ENCODE measurements at places on chromosomes 3 and 15.

DNA sequence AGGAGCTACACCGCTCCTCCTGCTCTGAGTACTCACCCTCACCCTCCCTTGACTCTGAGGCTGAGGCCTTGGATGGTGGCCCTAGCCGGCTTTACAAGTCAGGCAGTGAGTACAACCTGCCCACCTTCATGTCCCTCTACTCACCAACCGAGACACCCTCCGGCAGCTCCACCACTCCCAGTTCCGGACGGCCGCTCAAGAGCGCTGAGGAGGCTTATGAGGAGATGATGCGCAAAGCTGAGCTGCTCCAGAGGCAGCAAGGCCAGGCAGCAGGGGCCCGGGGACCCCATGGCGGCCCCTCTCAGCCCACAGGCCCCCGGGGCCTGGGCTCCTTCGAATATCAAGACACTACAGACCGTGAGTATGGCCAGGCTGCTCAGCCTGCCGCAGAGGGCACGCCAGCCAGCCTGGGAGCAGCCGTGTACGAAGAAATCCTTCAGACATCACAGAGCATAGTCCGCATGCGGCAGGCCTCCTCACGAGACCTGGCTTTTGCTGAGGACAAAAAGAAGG lies 21.2 kb upstream of the APEH start:
- no peak for DNase-seq

- no peak for DNase-seq
Observed at GRCh38 chr15:85616549-85617110, 178.1 kb downstream of the KLHL25 start.

DNA sequence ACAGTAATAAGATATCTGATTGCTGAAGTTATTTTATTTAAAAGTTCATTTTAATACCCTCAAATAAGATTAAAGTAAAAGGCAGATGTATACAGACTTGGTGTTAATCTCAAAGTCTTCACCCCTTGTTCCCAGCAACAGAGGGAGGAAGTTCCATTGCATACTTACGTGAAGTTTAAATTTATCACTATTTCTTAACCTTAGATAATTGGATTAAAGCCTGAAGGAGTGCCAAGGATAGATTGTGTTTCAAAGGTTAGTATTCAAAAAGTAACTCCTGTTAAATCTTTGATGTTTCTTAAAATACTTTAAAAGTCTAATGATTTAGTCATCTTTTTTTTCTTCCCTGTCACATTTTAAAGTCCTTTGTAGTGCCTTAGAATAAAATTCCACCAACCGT lies 39.3 kb downstream of the ATP1B3 start:
- DNase-seq: no peak

DNA sequence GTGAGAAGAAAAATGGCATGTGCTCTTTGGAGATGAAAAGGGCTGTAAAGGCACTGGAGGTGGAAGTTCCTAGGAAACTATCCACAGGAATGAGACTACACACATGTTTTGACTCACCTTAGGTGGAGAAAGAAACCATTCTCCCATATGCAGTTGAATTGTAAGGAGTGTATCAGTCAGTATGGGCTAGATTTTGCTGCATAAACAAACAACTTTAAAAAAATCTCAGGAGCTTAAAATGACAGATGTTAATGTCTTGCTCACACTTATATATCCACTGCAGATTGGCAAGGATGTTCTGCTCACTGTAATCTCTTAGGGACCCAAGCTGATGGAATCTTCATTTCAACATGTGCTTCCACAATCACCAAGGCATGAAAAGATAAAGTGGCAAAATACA lies 25.6 kb downstream of the RPL22L1 start:
- DNase-seq: no peak

DNA sequence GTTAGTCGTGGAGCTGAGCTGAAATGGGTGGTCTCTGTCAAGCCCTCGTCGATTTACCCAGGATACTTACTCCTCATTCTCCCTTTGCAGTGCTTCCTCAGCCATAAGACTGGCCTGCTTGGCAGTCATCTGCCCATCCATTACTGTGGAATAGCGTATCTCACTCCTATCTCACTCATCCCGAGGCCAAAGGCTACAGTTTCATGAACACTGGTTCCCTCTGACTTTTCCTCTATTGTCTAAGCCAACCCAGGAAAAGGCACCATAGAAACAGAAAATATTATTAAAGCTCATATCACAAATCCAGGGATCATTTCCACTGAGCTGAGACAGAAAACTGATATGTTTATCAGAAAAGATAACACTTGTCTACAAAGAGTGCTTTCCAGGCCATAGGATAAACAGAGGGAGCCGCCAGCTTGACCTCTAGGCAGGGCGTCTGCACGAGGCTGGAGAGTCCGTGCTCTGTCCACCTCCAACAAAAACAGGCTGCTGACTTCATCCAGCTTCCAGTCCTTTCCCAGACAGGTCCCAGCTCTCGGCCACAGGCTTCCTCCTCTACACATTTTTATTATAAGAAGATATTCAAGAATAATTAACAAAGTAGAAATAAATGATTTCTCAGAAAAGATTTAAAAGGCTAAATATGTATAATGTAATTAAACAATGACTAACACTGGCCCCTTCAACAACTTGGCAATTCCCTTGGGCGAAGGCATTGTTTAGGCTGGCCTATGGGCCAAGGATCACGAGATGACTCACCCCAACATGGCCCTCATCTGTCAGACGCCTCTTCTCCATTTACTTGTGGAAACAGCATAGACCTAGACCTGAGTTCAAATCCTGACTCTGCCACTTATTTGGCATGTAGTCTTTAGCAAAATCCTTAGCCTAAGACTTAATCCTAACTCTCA lies 27.4 kb upstream of the BOC start:
- no peak for DNase-seq

GRCh38 chr15:93268066-93268465 lies 179.1 kb upstream of the RGMA start:
- no peak for DNase-seq

DNA sequence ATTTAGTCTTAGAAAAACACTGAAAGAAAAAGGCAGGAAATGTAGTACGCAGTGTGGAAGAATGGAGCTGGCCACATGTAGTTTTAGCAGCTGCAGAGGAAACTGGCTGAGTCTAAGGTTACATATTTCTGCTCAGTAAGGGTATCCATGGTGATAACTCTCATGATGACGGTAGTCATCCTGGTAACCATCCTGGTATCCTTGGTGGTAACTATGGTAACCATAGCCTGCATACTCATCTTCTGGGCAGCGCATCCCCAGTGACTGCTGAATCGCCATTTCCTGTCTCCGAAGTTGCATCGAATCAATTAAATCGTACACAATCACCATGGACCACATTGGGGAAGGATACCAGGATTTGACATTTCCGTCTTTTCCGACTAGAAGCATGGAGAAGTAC lies 35.7 kb downstream of the CCDC80 start:
- DNase-seq: peak; percentile 29

GRCh38 chr3:170180079-170180907 lies 1.2 kb downstream of the PHC3 start:
- no peak for DNase-seq

DNA sequence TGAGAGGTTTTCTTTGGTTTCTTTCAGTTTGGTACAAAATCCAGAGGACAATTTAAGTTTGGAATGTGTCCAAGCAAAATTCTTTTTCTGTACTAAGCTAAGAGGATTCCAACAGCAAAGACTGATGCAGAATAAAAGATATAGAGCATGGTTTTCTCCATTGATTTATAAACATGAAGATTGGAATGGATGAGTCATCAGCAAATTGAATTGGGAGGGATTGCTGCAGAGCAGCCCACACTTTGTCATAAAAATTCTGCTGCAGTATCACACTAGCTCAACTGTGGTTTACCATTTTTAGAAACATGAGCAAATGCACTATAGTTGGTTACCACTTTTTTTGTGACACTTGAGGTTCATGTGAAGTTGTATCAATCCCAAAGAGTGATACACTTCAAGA lies 16.1 kb upstream of the LARP6 start:
- DNase-seq: no peak

DNA sequence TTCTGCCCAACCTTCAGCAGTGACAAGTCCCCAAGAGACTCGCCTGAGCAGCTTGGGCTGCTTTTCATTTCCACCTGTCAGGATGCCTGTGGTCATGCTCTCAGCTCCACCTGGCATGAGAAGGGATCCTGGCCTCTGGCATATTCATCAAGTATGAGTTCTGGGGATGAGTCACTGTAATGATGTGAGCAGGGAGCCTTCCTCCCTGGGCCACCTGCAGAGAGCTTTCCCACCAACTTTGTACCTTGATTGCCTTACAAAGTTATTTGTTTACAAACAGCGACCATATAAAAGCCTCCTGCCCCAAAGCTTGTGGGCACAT lies 3.5 kb downstream of the MYD88 start:
- DNase-seq: no peak

GRCh38 chr3:78913711-78914110 lies 854.1 kb downstream of the ROBO1 start:
- DNase-seq: no peak

Measured in endothelial cell (in vitro differentiated cells).